ENCODE measurements at places on chromosomes 3 and 15. TPM values are rescaled to one million over a fixed set of nuclear protein-coding genes. Genes with fewer than 3 reads are reported as not detected.
A peak's percentile ranks its signal among the peaks of the same experiment; 100 is the strongest.

GRCh38 chr3:141405591-141405990, 37.3 kb downstream of the ZBTB38 start:
- DNase-seq = no peak

The IQCF5 gene
- polyA plus RNA-seq = not detected

The THSD4 gene
- not detected for polyA plus RNA-seq

DNA sequence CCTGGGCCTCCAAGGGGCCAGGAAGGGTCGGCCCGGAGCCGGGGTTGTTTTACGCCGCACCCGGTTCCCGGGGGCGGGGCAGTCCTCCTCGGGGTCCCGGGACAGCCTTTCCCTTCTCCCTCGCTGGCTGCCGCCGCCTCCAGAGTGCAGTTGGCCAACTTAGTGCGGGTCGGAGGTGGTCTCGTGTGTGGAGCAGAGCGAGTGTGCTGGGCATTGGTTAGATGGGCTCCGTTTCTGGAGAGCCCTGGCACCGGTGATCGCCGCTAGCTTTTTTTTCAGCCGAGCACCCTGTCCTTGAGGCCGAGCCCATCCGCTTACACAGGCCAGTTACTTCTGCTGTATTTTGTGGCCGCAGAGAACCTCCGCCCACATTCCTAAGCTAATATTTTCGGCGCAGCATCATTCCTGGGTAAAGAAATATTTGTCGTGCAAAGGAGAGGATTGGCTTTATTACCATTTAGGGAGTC, 585 bp downstream of the KIF23 start:
- peak; percentile 57 for DNase-seq

DNA sequence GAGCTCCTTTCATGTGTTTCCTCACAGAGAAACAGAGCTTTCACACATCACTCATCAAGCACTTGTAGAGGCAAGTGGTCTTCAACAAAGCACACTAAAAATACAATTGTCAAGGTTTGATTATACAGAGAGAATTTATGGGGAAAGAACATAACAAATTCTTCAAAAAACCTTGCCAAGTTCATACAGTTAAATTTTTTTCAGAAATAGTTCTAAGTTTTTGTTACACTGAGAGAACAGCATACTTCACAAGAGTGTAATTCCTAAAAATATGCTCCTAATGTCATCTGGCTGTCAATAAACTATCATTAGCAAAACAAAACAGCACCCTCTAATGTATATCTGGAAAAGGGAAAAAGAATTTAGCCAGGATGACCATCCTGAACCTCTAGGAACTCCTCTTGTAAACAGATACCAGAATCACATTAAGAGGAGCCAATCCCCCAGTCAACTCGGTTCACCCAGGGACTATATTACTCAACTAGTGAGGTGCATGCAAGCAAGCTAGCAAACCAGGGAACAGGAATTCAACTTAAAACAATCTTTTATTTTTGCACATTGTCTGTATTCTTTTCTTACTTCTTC, 63.3 kb downstream of the RAD18 start:
- no peak for DNase-seq

DNA sequence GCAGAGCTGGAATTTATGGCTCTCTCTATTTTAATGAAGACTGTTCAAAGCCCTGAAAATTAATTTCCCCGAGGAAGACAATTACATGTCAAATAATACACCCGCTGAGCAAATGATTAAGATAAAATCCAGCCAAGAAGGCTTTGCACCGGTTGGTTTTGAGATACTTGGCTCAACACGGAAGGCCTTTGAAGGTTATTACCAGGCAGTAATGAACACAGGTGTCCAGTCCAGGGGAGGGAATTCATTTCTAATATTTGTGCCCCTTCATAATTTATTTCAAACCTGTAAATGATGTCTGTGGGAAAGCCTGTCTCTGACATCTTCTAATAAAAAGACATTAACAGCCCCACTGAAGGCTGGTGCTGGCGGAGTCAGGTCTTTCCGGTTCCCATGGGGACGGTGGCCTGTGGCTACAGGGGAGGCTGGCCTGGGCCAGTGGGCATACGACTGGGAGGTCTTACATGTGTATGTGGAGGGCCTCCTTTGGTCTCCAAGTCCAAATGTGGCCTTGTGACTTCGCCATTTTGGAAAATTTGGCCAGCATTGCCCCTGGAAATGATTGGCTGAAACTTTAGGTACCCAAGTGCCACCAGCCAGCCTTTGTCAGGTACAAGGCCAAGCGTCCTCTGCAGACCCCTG, 49.9 kb upstream of the IQSEC1 start:
- DNase-seq = no peak

The MOBP gene
- not detected for polyA plus RNA-seq

The CPN2 gene
- polyA plus RNA-seq = not detected
